ENCODE measurements at places on chromosomes 16 and 17.

GRCh38 chr17:6489016-6489550 lies 44.8 kb downstream of the PIMREG start:
- DNase-seq, result no peak

- no peak for DNase-seq
Measured at GRCh38 chr16:10592611-10593010, 12.2 kb upstream of the EMP2 start.

DNA sequence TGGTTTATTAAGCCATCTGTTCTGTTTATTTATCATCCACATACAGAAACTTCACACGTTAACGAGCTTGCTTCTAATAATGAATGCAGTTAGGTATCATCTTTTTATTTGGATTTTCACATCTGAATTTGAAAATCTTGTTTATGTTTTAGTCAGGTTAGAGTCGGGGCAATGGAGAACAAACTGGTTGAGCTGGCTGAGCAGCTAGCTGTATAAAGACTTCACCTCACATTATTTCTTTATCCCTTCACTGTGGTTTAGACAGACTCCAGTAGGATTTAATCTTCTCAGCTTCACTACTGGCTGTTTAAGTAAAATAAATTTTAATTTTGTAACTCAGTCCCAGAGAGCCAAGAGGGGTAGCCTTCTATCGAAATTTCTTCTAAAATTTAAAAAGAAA lies 415.9 kb downstream of the RBFOX1 start:
- DNase-seq, result no peak

DNA sequence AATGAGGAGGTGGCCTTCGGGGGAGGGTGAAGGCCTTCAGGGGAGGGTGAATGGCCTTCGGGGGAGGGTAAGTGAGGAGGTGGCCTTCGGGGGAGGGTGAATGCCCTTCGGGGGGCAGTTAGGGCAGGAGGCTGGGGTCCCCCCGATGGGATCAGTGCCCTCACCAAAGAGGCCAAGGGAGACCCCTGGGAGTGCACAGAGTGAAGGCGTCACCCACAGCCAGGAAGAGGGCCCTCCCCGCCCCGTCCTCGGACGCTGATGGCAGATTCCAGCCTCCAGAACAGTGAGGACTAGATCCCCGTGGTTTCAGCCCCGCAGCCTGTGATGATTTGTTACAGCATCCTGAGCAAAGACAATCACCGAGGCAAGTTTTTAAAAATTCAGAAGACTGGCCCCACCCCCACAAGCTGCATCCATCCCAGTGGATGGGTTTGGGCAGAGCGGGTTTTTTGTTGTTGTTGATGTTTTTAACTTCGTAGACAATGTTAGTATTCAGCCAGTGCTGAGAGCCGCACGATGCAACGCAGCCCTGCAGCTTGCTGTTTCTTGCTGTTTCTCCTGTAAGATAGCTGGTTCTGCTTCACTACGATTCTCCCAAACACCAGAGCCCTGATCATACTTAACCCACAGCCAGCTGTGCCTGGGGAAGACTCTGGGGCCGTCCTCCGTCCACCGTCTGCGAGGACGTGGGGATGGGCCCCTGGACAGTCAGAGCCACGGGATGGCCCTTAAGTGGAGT lies 40.7 kb upstream of the CBFA2T3 start:
- DNase-seq, result no peak

DNA sequence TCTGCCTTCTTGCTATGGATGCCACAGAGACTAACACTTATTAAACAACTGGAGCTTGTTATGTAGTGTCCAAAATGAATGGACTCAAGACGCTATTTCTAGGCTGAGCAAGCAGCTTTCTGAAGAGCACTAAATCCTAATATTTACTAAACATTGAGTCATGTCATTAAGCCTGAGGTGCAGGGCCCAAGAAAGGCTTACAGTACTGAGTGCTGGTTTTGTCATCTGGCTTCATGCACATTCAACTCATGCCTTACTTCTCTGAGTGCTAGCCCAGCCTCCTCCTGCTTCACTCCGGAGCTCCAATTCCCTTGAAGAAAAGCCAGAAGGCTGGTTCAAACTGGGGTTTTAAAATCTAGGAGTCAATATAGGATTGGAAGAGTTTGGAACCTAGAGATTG lies 363.3 kb upstream of the CDH5 start:
- DNase-seq, result no peak

DNA sequence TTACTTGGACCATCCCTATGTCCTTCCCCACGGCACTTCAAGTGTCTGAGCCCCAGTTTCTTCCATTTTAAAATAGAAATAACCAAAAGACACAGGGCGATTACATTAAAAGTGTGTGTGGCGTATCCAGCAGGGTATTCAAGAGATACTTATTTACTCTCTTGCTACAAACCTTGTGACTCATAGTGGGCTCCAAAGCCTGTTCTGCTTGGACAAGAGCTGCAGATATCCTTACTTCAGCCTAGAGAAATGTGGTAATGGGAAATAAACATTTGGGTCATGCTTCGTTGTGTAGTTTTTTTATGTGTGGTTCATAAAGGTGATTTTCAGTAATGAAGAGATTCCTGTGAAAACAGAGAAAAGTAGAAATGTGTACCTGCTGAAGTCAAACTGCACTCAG lies 288.9 kb upstream of the CDH11 start:
- DNase-seq, result peak; percentile 2

GRCh38 chr17:57682701-57683100 lies 62.4 kb downstream of the CCDC182 start:
- DNase-seq, result no peak

DNA sequence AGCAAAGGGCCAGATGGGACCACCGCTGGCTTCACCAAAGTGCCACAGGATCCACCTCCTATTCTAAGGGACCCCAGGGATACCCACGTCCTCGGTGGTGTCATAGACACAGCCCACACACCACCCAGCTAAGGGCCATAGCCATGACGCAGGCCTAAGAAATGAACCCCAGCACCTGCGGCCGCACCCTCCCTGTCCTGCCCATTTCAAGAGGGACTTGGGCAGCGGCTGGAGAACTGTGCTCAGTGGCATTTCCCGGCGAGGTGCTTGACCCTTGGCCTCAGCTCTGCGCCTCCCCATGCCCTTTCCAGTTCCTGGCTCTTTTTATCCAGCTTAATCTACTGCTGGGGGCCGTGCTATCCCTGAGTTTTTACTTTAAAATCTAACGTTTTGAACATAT lies 27.3 kb downstream of the ZNF778 start:
- DNase-seq, result no peak

Measured in cardiac fibroblast (primary cell).